Fibroblast of pulmonary artery (primary cell): ENCODE measurements at places on chromosomes 7 and 10.
A peak's percentile ranks its signal among the peaks of the same experiment; 100 is the strongest.

GRCh38 chr10:96833220-96834001 lies 1.3 kb downstream of the LCOR start:
- peak; percentile 55 for DNase-seq

DNA sequence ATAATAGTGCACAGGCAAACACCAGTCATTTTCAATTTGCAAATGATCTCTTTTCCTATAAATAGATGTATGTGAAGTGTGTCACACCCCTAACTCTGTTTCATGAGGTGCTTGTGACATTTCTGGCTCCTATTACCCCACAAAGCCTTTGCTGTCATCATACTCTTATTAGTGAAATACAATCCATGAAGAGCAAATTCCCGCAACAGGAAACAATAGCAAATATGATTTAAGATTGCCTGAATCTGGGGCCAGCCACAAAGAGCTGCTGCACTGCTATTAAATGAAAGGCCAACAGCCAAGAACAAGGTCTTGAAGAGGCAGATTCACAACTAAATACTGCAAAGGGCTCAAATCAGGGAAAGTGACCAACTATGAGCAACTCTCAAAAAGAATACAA lies 96.3 kb upstream of the CAV2 start:
- peak; percentile 40 for DNase-seq

DNA sequence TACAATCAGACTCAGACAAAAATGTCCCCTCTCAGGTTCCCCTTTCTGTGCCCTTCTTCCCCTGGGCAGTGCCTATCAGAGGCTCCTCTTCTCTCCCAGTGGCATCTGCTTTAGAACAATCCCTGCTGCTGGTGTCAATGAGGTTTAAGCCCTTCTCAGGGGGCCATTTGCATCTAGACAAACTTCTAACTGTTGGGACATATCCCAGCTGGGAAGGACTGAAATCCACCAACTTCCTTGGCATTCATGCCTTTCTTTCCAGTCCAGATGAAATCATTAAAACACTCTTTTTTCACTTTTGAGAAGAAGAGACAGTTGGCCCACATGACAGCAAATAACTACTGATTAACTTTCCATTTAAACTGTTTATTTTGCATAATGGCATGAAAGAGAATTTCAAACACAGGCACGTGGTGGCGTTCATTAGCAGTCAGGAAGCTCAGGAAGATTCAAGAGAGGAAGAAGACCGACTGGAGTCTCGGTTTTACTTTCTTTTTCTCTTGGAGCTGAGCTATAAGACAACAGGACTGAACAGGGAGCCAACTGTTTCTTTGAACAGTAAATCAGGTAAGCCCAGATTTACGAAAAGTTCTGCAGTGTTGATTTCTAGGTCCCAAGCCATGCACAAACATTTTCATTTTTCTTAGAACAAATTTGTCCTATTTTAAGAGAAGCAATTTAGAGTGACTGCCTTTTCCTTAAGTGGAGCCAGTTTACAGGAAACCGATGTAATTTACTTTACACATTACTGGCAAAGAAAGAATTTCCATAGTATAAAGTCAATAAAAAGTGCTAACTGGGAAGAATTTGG lies at the start of gene GIMAP2:
Gene GIMAP2, plus strand, starts transcription at position 488 of the 811 bp plus-strand sequence. CDS start 1,354 bp downstream, outside the sequence.
- DNase-seq, result peak; percentile 11

DNA sequence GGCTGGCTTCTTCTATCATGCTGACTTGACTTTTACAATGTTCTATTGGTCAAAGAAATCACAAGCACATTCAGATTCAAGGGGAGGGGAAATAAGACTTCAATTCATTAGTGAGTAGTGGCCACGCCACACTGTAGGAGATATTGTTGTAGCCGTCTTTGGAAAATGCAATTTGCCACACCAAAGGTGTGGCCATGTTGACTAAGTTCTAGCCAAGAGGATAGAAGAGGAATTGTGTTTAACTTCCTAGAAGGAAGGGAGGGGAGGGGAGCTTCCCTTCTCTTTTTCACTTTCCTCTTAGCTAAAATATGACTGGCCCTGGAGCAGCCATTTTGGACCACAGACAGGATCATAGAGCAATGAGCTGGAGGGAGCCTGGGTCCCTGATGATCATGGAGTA lies 3.4 kb upstream of the PRKAR2B start:
- no peak for DNase-seq

DNA sequence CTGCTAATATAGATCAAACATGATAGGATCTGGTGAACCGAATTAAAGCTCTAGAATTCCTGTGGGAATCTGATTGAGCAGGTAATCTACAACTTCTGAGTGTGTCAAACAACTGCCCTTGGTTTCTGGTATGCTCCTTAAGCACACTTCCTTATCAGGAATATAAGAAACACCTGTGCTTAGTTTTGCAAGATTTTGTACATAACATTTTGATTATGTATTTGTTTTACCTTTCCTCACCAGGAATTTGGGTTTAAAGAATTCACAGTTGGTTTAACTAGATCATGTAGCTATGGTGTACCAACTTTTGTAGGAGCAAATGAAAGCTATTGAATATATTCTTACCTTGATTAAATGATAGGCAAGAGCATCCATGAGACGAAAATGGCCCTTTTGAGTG lies 40.6 kb downstream of the MCU start:
- no peak for DNase-seq

DNA sequence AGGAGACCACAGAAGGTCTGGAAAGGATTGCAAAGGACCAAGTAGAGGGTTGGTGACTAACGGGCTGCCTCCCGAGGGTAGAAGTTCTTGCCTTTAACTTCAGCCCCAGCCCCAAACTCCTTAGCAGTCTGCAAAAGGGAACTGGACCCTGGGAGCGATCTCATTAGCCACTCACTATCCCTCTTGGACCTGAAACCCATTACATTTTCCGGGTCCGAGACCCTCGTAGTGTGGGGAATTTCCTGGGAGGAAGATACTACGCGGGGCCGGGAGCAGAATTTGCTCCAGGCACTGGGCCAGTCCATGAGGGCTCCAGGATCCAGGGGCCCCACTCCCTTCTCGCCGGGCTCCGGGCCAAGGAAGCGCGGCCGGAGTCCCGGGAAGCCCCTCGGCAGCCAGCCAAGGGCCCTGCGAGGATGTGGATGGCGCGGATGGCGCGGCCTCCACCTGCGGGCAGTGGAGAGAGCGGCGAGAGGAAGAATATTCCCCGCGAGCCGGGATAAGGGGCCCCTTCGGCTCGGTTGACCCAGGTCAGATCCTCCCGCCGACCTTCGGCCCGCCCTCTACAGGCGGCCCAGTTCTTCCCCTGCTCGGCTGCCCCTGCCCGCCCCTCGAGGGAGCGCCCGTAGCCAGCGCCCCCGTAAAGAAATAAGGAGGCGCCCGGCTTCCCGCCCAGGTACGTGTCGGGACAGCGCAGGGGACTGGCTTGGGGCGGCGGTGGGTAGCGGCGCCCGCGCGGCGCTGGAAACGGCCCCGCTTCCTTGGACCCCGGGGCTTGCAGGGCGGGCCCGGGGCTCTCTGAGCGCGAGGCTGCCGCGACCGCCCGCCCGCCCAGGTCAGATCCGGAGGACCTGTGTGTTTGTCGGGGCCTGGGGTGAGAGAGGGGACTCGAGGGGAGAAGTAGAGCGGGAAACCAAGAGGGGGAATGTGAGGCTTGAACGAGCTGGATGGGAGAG lies at the start of gene MYO3A:
Gene MYO3A, plus strand, starts transcription at position 577 of the 956 bp plus-strand sequence. CDS start 17,882 bp downstream, outside the sequence.
- no peak for DNase-seq

DNA sequence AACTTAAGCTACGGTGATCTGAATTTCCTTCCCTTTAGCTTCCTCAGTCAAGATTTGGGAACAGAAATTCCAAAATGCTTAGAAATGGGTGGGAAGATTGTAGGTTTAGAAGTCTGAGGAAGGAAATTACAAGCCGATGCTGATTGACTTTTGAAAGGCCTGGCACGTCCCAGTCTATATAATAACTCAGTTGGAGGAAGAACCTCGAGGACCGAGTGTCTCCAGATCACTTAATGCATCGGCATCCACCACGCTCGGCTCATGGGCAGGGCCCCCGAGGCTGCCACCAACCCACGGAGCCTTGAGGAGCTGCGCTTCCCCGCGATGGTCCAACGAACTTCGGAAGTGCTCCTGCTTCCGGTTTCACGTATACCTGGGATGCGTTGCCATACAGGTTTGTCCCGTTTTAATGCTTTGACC lies 10.4 kb upstream of the SP8 start:
- DNase-seq, result no peak

GRCh38 chr7:101814991-101815825 lies 2.2 kb upstream of the CUX1 start:
- no peak for DNase-seq

DNA sequence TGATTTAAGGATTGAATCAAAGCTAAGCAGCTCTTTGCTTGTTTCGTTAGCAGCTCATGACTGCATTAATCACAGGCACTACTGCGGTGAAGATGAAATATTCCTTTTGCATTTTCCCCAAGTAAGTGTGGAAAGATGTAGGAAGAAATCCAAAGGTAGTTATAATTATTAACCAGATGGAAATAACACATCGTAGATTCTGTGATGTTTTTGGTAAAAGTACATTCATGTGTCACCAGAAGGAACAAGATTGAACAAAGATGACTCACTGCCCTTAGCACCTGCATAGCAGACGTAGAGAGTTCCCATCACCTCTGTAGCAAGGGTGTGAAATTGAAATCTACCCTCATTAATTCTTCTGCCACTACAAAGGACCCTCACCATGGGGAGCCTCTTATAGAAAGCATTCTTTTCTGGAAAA lies 37.1 kb downstream of the SMURF1 start:
- no peak for DNase-seq

DNA sequence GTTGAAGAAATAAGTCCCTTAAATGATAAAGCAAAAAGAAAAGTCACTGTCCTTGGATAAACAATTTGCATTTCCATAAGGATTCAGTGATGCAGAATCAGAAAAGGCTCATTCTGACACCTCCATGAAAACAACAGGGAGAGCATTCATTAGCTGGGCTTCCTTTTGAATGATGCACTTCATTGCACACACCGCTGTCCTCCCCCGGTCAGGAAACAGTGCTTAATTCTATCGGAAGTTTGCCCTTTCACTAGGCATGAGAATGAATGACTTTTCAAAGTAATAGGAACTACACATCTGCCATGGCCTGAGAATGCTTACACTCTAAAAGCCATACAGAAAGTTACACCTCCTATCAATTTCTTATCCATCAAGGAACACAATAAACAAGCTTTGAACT lies 4.2 kb downstream of the PCDH15 start:
- DNase-seq, result no peak

GRCh38 chr10:112221545-112221944 lies 38.0 kb upstream of the GPAM start:
- DNase-seq, result no peak

- DNase-seq, result no peak
These were observed 25.5 kb downstream of the VSIR start for GRCh38 chr10:71747551-71748523.

- DNase-seq, result no peak
These were observed 192.0 kb downstream of the ADK start for GRCh38 chr10:74342991-74343390.

- no peak for DNase-seq
These were observed 51.3 kb upstream of the KLF6 start for GRCh38 chr10:3836222-3836820.

- peak; percentile 81 for DNase-seq
These were observed 171.3 kb downstream of the MAGI2 start for GRCh38 chr7:79282070-79282694.

- DNase-seq, result peak; percentile 68
These were observed 55.2 kb downstream of the EGFR start for GRCh38 chr7:55073976-55074528.

DNA sequence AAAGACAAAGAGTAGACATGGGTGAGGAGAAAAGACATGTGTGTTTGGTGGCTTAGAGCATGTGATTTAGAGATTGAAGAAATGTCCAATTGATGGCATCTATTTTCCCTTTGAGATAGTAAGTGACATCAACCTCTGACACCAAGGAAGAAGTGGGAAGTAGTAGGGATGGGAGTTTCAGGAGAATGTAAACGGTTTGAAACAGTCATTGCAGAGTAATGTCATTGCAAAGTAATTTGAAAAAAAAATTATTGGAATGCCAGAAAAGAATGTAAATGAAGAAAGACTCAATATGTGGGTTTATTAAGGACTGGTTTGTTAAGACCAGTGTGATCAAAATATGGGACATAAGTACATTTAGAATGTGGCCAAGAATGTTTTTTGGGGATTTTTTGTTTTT lies 26.6 kb downstream of the GNG11 start:
- peak; percentile 51 for DNase-seq

DNA sequence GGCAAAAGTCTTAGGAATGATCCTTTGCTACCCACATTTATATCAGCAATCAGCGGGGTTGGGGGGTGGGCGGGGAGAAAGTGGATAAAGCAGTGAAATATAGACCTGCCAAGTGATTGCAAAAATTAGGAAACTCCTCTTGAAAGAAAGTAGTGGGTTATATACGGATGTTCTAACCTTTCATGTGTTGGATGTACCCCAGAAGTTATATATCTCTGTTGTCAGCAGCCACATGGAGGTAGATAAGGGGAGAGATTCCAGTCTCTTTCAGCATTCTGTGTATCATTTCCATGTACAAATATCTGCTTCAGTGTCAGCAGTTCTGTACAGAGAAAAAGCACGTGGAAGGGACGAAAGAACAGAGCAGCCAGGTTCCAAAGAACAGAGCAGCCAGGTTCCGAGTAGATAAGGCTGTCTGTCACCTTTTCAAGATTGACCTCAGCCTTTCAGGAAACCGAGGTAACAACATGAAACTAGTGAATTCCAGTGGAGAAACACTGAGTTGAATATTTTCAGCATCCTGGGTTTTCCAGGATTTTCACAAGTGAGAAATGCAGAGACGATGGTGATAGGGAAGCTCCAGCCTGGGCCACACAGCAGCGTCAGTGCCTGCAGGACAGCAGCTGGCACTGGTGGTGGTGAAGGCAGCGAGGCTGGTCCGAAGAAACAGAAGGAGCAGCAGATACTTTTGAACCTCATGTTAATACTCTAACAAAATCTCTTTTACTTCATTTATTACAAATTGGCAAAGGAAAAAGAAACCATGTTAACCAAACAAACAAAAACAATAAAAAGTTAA lies 212.3 kb downstream of the C7orf25 start:
- no peak for DNase-seq

- DNase-seq, result peak; percentile 22
These were observed 162.4 kb downstream of the AGMO start for GRCh38 chr7:15399441-15399840.

GRCh38 chr7:36642414-36642813 lies 81.9 kb downstream of the AOAH start:
- no peak for DNase-seq

DNA sequence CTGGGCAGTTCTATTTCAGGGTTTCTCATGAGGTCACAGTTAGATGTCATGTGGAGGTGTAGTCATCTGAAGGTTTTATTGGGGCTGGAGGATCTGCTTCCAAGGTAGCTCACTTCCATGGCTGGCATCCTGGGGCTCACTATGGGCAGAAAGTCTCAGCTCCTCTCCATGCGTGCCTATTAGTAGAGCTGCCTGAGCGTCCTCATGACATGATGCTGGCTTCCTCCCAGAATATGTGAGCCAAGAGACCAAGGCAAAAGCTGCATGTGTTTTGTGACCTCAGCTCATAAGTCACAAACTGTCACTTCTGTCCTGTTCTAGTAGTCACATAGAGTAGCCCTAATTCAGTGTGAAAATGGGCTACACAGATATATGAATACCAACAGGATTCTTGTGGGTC lies 524.4 kb downstream of the SUGCT start:
- no peak for DNase-seq

GRCh38 chr7:152193880-152194279 lies 168.4 kb downstream of the GALNT11 start:
- no peak for DNase-seq

- no peak for DNase-seq
These were observed 3.1 kb upstream of the ZNF12 start for GRCh38 chr7:6709808-6710207.

GRCh38 chr7:17863809-17864143 lies 76.5 kb downstream of the SNX13 start:
- no peak for DNase-seq
